NCI-H146 (cell line): ENCODE measurements at places on chromosomes 2 and 18.

DNA sequence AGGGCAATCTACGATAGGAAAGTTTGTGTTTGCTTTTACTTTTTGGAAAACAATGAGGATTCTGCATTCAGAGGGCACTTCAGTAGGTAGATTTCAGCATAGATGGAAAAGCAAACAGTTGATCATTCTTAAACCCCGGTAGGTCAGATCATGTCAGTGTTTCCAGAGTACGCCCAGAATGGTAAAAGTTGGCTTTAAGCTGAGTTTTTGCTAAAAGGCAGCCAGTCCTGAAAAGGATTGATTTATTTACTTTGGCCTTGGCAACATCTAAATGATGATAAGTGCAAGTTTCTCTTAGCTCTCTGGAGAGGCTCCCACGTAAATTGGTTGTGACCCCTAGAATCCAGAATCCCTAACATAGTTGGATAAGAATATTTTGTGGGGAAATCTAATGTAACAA is 168.0 kb downstream of the DIS3L2 start:
- DNase-seq, result no peak

- DNase-seq, result peak; percentile 30
These were observed 8.0 kb downstream of the SIX3 start for GRCh38 chr2:44949329-44950151.

DNA sequence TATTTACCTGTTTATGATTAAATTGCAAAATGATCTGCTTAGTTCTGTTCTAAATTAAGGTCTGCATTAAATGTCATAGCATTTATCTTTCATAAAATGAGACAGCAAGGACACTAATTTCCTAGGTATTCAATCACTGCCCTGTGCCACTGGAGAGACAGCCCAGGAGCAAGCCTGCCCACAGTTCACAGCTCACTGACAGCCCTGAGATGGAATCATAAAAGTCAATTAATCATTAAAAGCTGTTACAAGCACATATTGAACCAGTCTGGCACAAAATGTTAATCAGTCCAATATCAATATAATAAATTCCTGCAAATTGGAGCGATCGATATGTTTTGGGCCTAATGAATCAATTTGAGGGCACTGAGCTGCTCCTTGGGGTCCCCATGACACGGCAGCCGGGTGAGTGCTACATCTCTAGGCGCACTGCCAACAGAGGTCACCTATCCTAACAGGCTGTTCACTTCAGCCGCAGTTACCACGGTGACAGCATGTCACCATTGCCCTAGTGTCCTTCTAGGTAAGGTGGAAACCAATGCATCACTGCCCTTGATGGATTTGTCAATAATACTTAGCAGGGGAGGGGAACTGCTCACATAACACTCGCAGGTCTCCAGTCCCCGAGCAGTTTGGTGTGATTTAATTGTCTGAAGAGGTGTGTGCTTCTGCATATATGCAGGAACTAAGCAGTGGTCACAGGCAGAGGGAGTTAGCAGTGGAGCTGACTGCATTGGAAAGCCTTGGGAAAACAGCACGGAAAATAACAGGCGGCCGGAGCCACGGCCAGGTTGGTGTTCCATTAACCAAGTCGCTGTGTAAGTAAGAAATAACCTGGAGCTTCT is 47.3 kb downstream of the POU3F3 start:
- peak; percentile 2 for DNase-seq

DNA sequence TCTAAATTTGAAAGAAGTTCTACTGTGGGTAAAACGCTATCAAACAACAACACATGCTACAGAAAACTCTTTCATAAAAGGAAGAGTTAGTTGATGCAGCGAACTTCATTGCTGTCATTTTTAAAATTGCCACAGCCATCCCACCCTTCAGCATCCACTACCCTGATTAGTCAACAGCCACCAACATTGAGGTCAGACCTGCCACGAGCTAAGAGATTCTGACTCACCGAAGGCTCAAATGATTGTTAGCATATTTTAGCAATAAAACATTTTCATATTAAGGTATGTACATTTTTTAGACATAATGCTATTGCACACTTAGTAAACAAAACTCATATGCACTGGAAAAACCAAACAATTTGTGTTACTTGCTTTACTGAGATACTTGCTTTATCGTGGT is 347.1 kb downstream of the CLIP4 start:
- DNase-seq, result no peak

DNA sequence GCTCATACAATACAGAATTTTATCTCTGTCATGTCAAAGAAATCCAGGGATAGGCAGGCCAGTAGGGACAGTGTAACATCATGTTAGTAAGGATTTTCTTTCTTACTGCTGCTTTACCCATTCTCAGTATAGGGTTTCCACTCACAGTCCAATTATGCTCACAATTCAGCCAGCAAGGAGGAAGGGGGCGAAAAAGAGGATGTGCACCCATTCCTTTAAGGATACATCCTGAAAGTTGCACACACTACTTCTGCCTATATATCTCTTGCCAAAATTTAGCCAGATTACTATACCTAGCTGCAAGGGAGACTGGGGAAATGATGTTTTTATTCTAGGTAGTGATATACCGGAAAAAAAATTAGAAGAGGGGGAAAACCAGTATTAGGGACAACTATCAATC is 66.1 kb downstream of the BAZ2B start:
- no peak for DNase-seq

- DNase-seq, result no peak
These were observed 33.4 kb downstream of the ARHGAP25 start for GRCh38 chr2:68767996-68768395.

DNA sequence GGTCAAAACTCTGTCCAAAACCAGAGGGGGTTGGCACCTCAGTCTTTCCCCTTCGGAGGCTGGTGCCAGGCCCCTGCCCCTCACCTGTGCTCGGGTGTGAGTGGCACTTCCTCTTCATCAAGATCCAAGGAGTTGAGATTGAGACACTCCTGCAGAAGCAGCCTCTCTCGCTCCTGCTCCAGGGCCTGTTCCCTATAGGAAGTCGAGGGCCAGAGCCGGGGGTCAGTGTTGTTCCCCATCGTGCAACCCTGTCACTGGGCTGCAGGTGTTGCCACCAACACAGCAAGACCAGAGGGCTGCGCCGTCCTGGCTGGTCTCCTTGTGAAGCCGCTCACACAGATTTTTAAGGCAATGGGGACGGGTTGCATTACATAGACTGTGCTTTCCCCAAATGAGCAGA is 18.9 kb downstream of the FAM178B start:
- no peak for DNase-seq

GRCh38 chr2:113965644-113966043 is 75.8 kb downstream of the ACTR3 start:
- DNase-seq, result peak; percentile 47

DNA sequence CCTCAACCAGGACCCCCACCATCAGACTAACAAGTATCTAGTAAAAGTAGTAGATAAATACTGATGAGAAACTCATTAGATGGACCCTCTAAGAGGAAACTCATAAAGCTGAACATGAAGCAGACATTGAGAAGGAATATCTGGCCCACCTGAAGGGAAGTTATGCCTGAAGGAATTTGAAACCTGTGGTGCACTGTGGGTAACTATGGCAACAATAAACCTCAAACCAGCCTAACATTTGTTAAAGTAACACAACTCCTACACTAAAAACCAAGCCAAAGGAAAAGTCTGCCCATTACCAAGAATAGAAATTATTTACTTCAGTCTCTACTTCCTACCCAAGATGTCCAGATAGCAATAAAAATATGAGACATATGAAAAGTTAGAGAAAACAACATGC is 43.4 kb downstream of the KIAA1328 start:
- no peak for DNase-seq

GRCh38 chr2:33104726-33105125 is 158.0 kb downstream of the LTBP1 start:
- DNase-seq, result no peak
